Endothelial cell of umbilical vein (primary cell): ENCODE measurements at places on chromosomes 6 and 20. TPM values are rescaled to one million over a fixed set of nuclear protein-coding genes. Genes with fewer than 3 reads are reported as not detected.

The SLC26A8 gene
- not detected in 2 replicates for total RNA-seq

The CDSN gene
- total RNA-seq: not detected in 2 replicates

The SEMG2 gene
- total RNA-seq: not detected in 2 replicates

DNA sequence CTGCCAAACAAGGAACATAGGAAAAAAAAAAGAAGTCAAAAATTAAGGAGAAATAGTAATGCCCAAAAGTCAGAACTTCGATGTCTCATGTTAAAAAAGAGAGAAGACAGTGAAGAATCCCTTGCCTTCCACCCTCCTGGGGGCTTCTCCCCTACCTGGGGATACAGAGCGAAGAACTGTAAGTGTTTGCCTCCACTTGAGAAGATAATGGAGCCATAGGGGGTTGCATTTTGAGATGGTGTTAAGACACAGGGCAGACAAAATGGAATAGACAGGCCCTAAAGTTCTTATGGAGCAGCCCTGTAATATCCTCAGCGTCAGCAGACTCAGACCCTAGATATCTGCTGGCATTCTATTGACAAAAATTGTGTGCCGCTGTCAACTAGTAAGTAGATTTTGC, 222.2 kb upstream of the MAP3K7 start:
- DNase-seq: no peak

DNA sequence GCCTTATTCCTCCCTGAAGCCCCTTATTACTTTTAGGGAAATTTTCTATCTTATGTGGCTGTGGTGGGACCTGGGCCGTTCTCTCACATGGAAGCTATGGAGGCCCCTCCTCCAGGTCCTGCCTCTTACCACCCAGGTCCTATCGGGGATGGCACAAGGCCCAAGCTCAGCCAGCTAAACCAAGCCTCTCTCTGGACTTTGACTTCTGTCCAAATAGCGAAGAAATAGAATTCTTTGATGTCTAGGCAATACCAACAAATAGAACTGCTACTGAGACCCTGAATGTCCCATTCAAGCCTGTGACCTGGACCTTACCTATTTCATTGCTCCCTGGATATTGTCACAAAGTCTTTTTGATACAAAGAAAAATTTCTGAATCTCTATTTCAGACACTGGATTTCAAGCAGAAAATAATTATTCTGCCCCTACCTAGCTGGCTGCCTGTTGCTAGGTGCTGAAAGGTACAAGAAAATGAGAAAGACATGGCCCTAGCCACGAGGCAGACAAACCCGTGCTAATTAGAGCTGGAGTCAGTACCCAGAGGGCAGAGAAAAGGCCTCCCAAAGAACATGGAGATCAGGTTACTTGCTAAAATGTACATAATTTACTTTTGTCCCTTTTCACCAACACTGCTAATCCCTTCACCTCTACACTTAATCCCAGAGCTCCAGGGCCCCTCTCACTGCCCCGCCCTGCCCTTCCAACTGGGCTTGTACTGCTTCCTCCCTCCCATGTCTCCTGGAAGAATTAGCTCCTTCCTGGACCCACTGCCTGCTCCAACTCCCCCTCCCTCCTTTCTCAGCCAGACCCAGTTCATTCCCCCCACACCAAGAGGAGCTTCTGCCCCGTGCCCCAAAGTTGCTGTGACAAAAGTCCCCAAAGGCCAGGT, 15.5 kb upstream of the NNAT start:
- DNase-seq: no peak

- no peak for DNase-seq
Measured at GRCh38 chr6:84973606-84974005, 209.2 kb upstream of the TBX18 start.

DNA sequence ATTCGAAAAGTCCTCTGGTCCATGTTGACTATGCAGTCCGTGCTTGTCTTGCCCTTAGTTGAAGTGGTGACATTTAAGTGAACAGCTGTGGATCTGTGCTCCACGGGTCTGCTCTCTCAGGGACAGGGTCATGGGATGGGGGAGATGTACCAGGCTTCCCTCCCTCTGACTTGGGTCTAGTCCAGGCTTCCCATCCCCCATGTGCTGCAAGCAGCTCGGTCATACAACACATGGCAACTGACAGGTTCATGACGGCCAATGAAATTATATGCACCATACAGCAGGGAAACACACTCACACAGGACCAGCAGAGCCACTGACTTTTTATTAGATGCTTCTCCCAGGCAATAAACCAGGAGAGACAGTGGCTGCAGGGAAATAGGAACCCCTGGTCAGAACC, 201.4 kb downstream of the PTPRT start:
- no peak for DNase-seq

GRCh38 chr6:82954356-82954755, 111.3 kb downstream of the UBE3D start:
- DNase-seq: no peak

- DNase-seq: peak; percentile 92
Measured at GRCh38 chr6:21022343-21023107, 488.3 kb downstream of the CDKAL1 start.

DNA sequence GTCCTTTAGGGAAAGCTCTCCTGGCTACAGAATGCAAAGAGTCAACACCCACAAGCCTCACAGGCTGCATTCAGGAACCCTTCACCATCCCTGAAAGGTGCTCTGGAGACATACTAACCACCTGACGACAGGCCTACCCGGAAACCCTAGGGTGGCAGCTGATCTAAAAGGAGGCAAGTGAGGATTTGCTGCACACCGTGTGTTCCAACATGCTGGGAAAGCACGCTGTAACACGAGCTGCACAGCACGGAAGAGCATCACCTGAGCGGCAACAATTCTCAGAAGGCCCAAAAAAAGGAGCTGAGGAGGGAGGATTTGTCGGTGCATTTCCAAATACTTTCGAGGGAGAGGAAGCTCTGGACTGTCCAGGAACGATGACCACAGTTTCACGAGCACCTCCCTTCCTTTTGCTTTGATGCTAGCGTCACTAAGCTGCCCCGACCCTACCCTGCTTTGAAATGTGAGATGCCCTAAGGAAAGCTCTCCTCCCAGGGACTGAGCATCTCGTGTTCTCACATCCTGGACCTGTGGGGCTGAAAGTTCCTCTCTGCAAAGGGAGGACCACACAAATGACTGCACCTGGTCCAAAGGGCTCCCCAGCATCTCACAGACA, 87.0 kb downstream of the PPP1R3G start:
- no peak for DNase-seq
